ENCODE measurements at places on chromosomes 11 and 22. TPM values are rescaled to one million over a fixed set of nuclear protein-coding genes. Genes with fewer than 3 reads are reported as not detected.

DNA sequence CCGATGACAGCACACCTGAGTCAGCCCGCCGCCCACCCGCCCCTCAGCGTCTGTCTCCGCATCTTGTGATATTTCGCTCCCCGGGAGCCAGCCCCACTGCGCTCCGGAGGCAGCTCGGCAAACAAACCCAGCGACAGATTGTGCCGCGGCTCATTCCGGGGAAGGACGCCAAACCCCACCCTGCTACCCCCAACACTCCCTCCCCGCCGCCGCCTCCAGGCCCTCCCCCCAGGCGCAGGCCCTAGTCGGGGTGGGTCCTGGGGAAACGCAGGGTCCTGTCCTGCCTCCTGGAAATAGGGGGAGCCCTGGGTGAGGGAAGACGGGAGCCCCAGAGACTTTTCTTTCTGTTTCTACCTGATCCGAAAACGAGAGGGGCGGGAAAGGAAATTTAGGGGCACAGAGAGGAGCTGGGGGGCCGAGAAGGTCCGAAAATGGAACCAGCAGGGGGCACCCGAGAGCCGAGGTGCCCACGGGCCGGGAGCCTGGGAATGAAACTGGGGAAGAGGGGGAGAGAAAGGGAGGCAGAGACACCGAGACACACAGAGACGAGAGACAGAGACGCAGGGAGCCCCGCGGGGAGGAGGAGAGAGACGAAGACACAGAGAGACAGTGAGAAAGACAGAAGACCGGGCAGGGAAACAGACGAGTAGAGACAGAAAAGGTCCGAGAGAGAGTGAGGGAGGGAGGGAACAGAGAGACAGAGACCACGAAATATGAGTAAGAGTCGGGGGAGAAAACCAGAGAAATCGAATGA is 1.7 kb upstream of the RTN4RL2 start:
- peak; percentile 52 for DNase-seq

Gene LZTR1
- 49.1 TPM for polyA plus RNA-seq

- no peak for DNase-seq
Measured at GRCh38 chr22:29691636-29692326, 28.0 kb upstream of the CABP7 start.

Gene SPTY2D1
- 16.0 TPM for polyA plus RNA-seq
